ENCODE measurements at places on chromosomes 11 and 22.

DNA sequence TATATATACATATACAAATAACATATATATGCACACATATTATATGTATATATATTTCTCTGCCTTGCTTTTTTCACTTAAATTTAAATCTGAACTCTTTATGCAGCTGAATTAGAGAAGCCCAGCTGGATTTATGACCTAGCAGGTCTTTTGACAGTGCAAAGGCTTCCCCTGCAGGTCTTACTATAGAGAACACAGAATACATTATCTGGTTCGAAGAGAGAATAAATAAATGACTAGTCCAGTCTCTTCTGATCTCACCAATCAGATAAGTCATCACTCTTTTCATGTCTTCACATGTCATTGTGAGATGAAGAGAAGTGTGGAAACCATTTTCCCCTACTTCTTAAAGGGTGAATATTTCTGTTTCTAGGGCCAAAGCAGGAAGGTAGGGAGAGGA, 58.2 kb downstream of the OR10A6 start:
- no peak for DNase-seq

- DNase-seq: peak; percentile 36
Observed at GRCh38 chr11:129146191-129146590, 45.9 kb downstream of the ARHGAP32 start.

GRCh38 chr11:126738295-126739031, 262.1 kb downstream of the KIRREL3 start:
- DNase-seq: no peak

DNA sequence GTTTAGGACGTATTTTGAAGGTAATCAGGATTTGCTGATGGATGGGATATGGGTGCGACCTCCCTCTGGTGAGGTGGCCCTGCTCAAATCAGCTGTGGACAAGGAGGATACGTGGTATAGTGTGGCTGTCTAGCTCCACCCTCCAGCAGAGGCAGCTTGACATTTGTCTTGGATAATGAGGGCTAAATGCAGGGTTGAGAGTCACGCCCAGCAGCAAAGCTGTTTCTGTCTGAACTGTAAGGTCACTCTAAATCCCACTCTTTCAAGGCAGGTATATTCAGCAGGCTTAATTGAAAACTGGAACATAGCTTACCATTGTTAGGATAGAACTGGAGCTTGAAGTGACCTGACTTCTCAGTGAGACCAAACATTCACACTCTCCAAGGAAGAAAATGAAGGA, 98.7 kb downstream of the SWAP70 start:
- no peak for DNase-seq

GRCh38 chr11:76233196-76233921, 27.1 kb upstream of the WNT11 start:
- DNase-seq: no peak

DNA sequence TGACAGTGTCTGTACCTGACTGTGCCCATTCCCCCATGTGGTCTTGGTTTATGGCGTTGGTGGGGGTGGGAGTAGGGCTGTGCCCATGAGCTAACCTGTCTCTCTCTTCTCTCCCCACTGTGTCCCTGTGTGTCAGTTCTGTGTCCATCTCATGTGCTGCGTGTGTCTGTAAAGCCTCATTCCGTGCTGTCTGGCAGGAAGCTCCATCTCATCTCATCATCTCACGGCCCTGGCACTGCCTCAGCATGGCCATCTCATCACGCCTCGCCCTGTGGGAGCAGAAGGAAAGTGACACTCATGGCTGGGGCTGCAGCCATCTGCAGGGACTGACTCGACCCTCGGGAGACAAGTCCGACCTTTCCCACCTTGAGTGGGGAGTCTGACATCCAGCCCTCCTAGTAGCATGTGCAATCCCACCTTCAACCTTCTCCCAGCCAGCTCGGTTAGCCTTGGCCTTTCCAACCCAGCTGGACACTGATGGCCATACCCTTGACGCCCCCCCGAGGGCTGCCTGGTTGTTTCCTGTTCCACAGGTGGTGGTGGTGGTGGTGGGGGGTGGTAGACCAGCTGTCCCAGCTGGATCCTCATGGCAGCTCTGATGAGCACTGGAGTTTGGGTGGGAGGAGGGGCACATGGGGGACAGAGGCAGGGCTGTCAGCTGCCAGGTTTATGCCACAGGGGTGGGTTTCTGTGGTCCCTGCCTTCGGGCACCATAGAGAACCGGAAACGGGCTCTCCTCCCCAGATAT, 19.0 kb downstream of the MYO18B start:
- DNase-seq: no peak

GRCh38 chr22:47309476-47309875, 547.0 kb downstream of the TBC1D22A start:
- DNase-seq: no peak

- DNase-seq: peak; percentile 19
Observed at GRCh38 chr22:39236321-39237317, 8.2 kb downstream of the PDGFB start.

GRCh38 chr11:37076866-37077265, 478.8 kb upstream of the RAG2 start:
- no peak for DNase-seq

GRCh38 chr11:130448416-130449309, at the start of gene ADAMTS15:
Gene ADAMTS15 (plus strand): TSS chr11:130448645. CDS start chr11:130448974, 329 bp downstream.
- DNase-seq: peak; percentile 90

GRCh38 chr11:13767471-13767870, 99.0 kb downstream of the FAR1 start:
- DNase-seq: no peak

GRCh38 chr11:102476069-102476468, 23.5 kb upstream of the TMEM123 start:
- DNase-seq: peak; percentile 34

GRCh38 chr11:70247042-70247709, 23.3 kb upstream of the PPFIA1 start:
- DNase-seq: peak; percentile 12

DNA sequence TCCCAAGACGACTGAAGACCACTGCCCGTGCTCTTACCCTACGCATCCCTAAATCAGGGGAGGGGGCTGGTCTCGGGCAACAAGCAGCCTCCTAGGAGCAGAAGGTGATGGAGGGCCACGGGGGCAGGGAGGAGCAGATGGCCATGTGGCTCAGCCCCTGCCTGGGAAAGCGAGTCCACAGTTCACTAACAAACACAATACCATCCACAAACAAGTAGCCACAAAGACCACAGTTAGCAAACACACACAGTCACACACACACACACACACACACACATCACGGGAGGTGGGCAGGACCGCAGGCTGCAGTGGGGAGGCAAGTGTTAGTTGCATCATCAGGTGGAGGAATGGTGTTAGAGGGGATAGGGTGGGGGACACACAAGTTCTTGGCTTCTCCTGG, 13.2 kb upstream of the FXYD2 start:
- DNase-seq: no peak

GRCh38 chr11:37817727-37818270, 1219.8 kb upstream of the RAG2 start:
- DNase-seq: no peak

GRCh38 chr11:45761659-45762058, 43.3 kb upstream of the SLC35C1 start:
- DNase-seq: no peak

- DNase-seq: peak; percentile 58
Observed at GRCh38 chr11:96038046-96038445, 114.1 kb upstream of the MTMR2 start.

- no peak for DNase-seq
Observed at GRCh38 chr22:42331014-42331413, 60.6 kb upstream of the TCF20 start.

DNA sequence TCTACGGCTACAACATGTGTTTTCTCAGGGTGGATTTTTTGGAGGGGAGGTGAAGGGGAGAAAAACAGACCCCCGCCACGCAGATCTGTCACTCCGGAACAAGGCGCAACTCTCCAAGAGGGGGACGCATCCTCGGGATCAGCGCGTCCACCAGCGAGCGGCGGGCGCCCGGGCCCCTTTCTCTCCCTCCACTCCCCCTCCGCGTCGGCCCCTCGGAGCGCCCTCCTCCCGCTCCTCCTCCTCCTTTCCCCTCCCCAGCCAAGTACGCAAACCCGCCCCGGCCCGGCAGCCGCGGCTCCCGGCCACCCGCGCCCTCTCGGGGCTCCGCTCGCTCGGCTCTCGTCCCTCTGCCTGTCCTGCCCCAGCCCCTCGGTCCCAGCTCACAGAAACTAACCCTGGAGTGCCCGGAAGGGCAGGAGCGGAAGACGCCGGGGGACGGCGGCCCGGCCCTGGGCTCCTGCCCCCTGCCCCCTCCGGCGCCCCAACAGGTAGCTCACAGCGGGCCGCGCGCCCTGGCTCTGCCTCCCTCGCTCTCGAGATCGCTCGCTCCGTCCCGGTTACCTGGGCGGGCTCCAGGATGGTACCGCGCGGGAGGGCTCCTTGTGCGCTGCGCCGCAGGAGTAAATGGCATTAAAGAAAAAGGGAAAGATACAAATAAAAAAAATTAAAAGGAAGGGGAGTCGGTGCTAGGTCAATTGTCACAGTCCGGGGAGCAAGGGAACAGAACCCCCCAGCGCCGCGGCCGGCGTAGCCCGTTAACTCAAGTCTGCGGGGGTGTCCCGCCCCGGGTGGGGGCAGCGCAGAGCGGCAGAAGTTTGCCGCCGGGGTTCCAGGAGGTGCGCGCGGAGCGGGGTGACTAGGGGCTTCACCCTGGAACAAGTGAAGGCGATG, 131.4 kb upstream of the C11orf58 start:
- DNase-seq: peak; percentile 40

GRCh38 chr11:16081382-16082094, 274.8 kb downstream of the SOX6 start:
- no peak for DNase-seq

DNA sequence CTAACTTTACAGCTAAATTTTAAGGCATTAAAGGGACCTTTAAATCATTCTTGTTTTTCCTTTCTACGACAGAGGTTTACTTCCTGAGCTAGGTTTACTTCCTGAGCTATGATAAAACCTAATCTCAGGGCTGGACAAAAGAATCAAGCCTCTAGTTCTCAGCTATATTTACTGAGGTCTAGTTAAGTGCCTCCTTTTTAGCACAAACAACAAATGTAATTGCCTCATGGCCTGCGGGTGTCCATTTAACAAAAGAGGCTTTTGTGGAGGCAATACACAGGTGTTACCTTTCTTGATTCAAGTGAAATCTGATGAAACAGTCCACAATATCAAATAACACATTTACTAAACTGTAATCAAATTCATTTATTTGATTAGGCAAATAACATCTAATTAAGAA, 67.3 kb downstream of the IMMP1L start:
- no peak for DNase-seq

- DNase-seq: no peak
Observed at GRCh38 chr11:94790661-94791180, 22.6 kb downstream of the AMOTL1 start.

DNA sequence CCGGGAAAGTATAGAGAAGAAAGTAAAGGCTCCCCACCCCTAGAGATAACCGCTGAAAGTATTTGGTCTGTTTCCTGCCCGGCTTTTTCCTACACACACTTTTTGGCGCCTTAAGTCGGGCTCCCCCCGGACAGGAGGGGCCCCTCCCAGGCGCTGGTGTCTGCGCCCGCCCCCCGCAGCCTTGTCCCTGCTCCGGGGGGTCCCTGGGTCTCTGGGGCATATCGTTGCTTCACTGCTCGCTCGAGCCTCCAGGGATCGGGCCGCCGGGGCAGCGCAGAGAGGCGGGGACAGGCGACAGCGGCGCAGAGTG, 928 bp upstream of the CRACR2B start:
- no peak for DNase-seq

- DNase-seq: no peak
Observed at GRCh38 chr11:124646148-124646547, 23.5 kb downstream of the TBRG1 start.

DNA sequence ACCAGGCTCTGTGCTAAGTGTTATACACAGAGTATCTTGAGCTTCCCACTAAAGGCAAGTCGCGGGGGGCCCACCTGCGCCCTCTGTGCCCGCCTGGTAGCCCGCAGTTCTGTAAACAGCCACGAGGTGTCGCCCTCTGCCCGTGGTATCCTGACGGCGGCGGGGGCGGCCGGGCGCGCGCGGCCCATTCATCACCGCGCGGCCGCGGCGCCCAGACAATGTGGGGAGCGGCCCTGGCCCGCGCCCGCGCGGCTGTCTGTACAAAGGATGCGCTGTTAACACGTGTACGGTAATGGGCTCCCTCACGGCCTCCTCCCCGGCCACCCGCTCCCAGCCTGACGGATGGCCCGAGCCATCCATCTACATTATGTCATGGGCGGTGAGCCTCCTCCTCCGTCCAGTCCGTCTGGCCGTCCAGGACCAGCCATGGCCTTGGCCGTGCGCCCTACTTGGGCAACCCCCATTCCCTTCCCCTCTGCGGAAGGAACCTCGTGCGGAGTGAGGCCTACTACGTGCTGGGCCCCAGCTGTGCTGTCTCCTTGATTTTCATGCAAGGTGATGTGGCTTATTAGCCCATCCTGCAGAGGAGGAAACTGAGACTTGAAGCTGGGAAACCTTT, 99.4 kb downstream of the MIAT start:
- DNase-seq: peak; percentile 16

- no peak for DNase-seq
Observed at GRCh38 chr11:29879560-29879959, 137.3 kb downstream of the KCNA4 start.

Measured in fibroblast of villous mesenchyme (primary cell).